Tibial nerve (tissue), 4 donors: ENCODE measurements at places on chromosomes 2 and 18. TPM values are rescaled to one million over a fixed set of nuclear protein-coding genes. Genes with fewer than 3 reads are reported as not detected.
A peak's percentile ranks its signal among the peaks of the same experiment; 100 is the strongest.

DNA sequence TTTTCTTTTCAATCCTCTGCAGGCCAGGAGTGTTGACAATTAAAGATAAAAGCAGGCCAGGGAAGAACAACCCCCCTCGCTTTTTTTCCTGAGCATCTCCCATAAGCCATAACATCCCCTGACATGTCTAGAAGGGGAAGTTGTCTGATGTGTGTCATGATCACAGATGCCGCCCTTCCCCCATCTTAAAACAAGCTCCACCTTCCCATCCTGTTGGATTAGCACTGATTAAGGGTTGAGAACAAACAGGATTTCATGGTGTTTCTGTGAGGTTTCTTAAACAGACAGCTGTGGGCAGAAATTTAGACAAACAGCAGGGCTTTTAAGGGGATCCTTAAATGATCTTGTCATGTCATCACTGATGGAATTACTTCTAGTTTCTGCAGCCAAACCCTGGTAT, 59.4 kb upstream of the UPP2 start:
- no peak for DNase-seq

DNA sequence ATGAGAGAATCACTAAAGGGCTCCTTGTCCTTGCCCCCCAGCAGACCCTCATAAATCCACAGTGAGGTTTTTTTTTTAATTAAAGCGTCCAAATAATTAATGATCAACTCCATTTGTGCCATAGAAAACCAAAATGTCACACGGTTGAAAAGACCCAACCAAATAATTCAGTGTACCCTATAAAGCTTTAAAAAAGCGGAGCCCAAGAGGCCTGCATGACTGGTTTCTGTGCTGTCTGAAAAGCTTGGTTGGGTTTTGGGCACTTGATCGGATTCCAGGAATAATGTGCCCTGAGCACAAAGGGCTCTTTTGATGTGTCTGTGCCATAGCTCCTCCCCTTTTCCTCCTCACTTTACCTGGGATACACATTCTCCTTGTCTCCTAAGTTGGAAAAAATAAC, 523.2 kb downstream of the TNS1 start:
- no peak for DNase-seq

DNA sequence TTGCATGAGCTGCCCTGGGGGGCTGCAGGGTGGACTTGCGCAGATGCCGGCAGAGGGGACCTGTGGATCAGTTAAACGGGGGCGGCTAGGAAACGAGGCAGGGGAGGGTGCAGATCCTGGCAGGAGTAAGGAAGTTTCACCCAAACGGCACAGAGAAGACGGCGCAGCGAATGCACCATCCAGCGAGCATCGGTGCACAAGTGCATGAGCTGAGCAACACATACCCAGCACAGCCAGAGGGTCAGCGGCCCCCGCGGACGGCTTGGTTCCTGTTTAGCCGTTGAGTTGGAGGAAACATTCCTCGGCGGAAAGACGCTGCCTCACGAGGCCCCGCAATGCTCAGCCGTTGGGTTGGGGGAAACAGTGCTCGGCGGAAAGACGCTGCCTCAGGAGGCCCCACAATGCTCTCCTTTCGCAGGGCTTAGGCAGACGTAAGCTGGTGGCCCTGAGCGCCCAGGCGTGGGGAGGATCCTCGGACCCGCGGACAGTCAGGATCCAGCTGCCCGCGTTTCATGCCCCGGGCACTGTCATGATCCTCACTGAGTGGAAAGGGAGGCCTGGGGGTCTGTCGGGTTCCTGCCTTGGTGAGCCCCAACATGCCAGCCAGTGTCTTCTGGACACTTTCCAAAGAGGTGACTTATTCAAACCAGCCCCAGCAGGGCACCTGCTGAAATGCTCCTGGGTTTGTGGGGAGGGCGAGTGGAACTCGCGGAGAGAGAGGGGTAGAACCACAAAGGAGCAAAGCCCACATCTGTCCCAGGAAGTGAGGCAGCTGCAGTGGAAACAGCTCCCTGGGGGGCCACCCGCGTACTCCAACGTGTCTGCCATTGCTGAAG, 86.3 kb downstream of the NDUFA10 start:
- DNase-seq: no peak

GRCh38 chr18:29726646-29727045, 1315.9 kb downstream of the DSC3 start:
- no peak for DNase-seq

- no peak for DNase-seq
Observed at GRCh38 chr2:233130024-233130423, 69.9 kb downstream of the INPP5D start.

GRCh38 chr2:173216668-173217067, 138.0 kb upstream of the CDCA7 start:
- DNase-seq: no peak

DNA sequence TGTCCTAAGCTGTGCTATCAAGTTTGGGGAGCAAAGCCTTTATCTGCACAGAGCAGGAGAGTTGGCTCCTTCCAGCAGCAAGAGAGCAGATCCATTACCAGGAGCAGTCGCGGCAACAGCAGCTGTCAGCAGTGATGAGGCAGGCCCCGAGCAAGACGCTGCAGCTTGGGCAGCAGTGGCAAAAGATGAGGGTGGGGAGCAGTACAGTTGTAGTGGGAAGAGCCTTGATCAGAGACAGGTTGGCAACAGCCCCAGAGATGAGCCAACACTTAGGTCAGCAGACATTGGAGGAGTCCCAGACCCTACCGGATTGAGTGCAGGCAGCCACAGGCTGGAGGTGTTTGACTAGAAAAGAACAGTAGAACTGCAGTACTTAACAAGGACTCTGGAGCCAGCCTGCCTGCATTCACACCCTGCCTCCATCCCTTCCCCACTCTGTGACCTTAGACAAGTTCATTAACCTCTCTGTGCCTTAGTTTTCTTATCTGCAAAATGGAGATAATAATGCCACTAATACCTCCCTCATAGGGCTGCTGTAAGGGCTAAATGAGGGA, 117.1 kb upstream of the SERTAD2 start:
- DNase-seq: peak; percentile 60

DNA sequence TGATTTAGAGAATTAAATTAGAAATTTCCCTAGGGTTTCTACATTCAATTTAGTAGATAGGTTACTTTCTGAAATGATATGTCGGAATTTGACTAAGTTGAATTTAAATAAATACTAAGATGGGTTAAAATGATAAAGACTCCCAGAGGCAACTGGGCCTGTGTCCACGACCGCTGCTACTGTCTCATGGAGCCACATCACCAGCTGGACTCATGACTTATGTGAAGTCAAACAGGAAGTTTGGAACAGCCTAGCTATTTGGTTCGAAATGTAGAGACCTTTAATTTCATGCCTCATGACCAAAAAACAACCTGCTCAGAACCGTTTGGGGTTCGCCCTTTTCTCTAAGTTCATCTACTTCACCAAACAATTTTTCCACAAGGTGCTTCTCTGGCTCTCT, 22.2 kb downstream of the GRHL1 start:
- no peak for DNase-seq

DNA sequence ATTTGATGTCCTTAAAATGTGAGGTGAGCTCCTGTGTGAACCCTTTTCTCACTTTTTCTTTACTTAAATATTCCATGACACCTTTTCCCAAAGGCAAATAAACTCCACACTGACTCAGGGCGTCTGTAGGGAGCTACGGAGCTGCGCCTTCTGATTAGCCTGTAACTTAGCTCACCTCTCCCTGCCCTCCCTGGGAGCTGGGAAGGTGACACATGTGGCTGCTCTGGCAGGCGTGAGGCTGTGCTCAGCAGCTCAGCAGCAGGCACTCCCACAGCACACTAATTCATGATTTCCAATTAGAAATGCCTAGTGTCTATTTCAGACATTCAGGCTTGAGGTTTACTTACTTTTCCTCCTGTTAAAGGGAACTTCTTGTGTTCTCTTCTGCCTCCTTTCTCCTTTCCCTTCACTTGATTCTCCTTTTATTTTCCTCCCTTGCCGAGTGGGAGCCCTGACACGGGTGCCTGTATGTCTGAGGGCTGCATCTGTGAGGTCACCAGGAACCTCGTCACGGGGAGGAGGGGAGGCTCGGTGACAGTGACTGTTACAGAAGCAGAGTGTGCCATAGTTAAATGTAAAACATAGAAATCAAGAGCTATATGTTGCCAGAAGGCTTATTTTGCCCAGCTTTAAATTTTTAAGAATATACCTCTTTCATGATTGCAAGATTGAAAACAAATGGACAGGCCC, 437.1 kb downstream of the DCDC2C start:
- DNase-seq: no peak

GRCh38 chr2:136376211-136376610, 258.3 kb upstream of the CXCR4 start:
- DNase-seq: no peak

- no peak for DNase-seq
Observed at GRCh38 chr2:176852667-176853066, 359.9 kb upstream of the HNRNPA3 start.

DNA sequence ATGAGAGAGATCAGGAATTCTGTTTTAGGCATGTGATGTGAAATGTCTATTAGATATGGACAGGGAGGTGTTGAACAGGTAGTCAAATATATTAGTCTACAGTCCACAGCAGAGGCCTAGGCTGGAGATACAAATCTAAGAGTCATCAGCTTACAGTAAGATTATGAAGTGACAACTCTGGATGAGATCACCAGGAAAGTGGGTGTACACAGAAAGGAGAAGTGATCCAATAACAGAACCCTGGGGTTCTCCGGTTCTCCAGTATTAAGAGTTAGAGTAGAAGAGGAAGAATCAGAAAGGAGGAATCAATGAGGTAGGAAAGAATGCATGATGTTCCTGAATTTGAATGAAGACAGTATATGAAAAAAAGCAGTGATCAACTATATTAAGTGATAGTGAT, 362.3 kb downstream of the FIGN start:
- no peak for DNase-seq

- no peak for DNase-seq
Observed at GRCh38 chr18:23378302-23378686, 74.8 kb upstream of the RIOK3 start.

DNA sequence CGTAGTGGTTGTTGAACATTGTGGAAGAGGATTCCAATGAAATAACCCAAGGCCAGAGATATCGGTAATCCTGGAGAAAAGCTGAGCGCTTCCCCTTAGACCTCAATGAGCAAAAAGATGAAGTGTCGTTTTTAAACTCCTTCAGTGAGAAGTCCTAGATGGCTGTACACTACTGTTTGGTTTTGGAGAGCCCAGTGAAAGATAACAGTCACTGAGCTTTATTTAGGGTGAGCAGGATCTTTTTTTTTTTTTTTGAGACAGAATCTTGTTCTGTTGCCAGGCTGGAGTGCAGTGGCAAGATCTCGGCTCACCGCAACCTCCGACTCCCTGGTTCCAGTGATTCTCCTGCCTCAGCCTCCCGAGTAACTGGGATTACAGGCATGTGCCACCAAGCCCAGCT, 24.2 kb downstream of the LRRC30 start:
- DNase-seq: no peak

- DNase-seq: no peak
Observed at GRCh38 chr2:210884227-210884626, 327.8 kb downstream of the CPS1 start.

GRCh38 chr18:7319161-7319560, 88.3 kb downstream of the LRRC30 start:
- no peak for DNase-seq

DNA sequence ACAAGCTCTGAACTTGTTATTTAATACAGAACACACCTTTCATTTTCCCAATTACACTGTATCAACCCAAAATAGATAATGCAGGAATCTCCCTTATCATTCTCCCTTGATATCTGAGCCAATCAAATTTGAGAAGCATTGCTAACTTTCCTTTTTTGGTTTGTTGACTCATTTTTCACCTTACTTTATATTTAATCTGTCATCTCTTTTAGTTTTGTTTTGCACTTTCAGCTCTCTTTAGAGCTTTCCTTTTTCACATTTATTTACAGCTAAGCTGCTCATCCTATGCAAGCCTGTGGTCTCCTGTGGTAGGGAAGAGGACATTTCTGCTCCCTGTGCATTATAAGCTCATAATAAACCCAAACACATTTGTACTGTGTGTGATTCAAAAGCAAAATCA, 50.1 kb downstream of the ITGAV start:
- DNase-seq: no peak

DNA sequence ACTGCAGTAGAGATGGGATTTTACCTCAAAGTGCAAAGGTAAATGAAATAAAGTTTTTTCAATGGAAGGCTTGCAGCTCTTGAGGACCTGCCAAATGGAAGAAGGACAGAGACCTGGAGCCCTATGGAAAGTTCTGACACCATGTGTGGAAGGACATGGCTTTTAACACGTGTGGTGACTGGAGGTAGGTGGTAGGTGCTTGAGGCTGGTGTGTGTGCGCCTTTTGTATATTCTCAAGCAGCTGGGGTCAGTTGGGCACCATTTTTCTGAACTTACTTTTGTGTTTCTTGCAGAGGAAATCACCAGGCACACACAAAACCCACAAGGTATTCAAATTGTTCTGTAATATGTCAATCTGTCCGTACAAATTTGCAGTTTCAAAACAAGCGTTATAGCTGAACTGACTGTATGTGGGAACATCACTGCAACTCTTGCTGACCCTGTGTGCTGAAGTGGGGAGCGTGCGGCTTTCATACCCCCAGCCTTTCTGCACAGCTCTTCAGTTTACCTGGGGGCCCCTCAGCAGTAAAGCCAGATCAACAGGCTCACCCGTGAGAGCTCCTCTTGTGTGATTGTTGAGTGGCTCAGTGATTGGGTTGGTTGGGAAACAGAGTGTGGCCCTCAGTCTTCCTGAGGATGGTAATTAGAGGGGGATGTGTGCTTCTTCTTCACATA, 363 bp downstream of the GREB1 start:
- no peak for DNase-seq

- DNase-seq: no peak
Observed at GRCh38 chr18:58013241-58014211, 30.5 kb upstream of the NEDD4L start.

GRCh38 chr18:7727361-7728076, 160.4 kb downstream of the PTPRM start:
- no peak for DNase-seq

- DNase-seq: no peak
Observed at GRCh38 chr18:49621301-49621700, 59.4 kb downstream of the LIPG start.

DNA sequence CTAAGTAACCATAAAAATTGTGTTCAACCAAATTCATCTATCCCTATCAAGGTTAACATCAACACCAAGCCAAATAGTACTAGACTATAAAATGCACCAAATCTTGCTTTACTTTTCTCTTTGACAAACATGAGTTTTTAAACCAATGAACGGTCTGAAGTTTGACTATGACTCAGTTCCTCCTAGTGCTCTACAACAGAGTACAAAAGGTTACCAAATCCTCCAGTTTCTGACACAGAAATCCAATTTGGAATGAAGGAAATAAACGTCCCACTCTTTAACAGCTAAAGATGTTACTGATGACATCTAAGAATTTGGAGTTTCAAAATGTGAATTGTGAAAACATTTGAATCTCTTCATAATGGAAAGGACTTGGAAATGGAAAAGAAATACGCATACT, 11.8 kb upstream of the ACVR1 start:
- DNase-seq: no peak

The TRABD2A gene
- total RNA-seq: 0.98 TPM

The BABAM2 gene
- 46.1 TPM for total RNA-seq

The ACOXL gene
- not detected for total RNA-seq

The BMP10 gene
- total RNA-seq: not detected

The CRYBA2 gene
- not detected for total RNA-seq

The WNT10A gene
- total RNA-seq: 0.39 TPM

The TSHZ1 gene
- 18.4 TPM for total RNA-seq

The TMEM17 gene
- 5.9 TPM for total RNA-seq

The METAP1D gene
- 14.1 TPM for total RNA-seq
